ENCODE measurements at places on chromosomes 6 and 20.

DNA sequence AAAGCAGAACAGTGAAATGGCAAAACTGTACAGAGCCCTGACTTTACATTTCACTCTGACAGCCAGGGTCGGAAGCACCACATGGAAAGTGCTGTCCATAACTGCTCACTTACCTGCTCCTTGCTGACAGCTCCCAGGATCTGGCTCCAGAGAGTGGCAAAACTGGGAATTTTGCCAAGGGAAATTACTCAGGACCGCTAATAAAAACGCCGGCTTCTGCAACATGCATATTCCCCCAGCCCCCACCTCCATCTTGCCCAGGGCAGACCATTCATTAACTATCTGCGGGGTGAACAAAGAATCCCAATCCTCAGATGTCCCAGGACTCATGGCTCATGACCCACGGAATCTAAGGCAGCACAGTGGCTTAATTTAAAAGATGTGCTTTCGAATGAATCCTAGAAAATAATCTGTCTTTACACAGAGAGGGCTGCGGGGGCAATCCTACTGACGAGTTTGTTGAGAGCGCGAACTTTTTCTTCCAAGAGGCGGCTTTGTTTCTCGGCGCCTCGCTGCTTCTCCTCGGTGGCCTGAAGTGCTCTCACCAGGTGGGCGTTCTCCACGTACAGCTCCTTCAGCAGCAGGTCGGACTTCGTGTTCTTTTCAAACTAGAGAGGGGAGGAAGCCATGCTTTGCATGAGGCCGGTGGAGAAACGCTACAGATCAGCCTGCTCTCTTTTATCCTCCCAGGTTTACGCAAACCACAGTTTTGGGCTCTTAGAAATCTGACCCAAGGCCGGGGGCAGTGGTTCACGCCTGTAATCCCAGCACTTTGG lies 45.8 kb downstream of the GINS1 start:
- no peak for DNase-seq

DNA sequence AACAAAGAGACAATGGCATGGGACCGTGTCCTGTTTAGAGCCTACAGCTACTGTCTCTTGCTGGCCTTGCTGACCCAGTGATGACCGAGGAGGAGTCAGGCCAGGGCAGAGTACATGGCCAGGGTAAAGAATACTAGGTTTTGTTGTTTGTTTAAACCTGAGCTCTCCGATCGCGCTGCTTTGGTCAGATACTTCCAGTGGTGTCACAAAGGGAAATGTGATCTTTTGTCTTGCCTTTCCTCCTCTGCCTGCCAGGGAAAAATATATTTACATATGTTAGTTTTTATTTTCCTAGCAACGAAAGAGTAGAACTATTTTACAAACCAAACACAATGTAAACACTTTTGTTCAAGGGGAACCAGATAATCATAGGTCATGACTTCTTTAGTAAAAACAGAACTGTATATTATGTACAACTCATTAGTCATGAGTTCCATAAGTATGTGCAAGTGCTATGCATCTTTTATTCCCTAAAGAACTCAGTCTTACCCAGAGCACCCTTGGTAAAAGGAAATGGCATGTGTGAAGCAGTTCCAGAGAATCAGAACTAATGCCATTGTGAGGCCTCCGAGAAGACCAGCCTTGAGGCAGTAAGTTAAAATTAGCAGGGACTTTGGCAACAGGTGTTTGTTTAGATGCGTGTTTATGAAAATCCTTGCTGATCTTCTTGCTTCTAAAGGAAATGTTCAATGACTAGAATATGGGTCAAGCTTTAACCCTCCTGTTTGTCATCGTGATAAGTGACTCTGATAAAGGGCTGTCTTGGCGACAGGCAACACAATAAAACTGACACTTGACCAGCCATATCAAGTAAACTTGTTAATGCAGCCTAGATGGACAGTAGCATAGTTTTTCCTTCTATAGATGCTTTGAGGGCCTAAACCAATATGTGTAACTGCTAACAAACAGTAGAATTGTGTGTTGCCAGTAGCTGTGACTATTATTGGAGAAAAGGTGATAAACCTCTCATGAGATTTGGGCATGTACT lies 204.6 kb downstream of the NKAIN2 start:
- no peak for DNase-seq

DNA sequence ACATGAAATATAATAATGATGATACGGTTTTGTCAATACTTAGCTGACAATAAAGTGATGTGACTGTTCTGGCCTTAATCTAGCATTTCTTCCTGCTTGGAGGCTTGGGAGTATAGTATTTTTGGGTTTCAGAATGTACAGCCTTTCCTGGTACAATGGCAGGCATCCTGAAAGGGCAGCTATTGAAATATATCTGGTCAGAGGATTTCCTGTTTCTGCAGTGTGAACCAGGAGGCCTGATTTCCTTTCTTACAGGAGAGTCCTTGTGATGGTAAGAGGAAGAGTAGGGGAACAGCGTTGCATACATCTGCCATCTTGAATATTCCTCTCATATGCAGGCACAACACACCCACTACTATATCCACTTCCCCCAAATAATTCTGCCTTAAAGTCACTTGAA lies 93.7 kb downstream of the MYO6 start:
- no peak for DNase-seq

DNA sequence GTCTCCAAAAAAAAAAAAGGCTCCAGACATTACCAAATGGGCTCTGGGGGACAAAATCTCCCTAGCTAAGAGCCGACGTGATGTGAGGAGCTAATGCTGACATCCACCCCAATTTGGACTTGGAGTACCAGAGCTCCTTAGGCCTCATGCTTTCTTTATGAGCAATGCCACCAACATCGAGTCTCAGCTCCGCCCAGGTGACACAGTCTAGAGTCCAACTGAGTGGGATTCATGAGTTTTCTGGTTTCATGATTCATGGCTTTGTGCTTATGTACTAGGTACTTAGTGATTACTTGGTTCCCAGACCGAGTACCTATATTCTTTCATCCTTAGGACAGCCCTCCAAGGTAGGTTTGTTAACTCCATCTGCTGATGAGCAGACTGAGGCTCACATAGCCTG lies 4.4 kb downstream of the ANKRD60 start:
- DNase-seq, result no peak

- no peak for DNase-seq
Measured at GRCh38 chr6:93496548-93496947, 77.2 kb upstream of the EPHA7 start.

- no peak for DNase-seq
Measured at GRCh38 chr20:20691477-20692235, 20.8 kb downstream of the RALGAPA2 start.

DNA sequence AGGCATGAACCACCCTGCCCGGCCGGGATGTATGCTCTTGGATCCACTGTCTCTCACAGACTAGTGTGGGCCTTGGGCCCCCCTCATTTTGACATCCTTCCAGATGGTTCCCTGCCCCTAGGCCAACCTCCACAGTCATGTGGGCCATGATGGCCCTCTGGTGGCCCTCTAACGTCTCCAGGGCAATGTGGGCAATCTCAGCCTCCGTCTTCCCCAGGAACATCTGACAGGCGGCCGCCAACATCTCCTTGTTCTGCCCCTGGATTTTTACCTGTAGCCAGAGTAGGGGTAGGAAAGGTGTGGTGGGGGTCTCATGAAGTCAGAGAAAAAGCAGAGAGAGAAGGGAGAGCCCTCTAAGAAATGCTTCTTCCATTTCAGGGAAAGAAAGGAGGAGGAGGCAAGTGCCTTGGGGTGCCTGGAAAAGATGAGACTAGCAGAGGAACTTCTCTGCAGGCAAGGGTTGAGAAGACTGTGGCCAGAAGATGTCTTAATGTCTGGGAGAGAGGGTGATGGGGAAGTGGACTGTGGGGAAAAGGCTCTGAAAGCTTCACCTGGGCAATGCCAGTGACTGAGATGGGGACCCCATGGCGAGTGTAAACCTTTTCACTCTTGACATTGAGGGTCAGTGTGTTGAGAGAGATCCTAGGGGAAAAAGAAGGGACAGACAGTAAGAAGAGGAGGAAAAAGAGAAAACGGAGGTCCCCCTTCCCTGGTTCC lies 1.3 kb downstream of the FLOT1 start:
- no peak for DNase-seq

DNA sequence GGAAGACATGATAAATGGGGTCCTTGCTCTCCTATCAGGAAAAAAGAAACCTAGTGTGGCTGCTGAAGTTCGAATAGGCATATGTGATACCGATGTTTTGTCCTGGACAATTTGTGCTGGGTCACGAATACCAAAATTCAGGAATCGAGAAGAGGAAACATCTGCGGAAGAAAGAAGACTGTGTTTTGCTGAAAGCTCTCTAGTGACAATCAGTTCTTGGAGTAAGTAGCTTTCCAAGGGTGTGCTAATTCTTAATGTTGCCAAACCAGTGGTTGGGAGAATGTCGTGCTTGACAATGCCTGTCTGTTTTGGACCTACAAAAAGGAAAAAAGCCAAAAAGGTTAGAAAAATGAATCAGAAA lies 956.1 kb downstream of the PHF3 start:
- no peak for DNase-seq

Data from effector CD8-positive, alpha-beta T cell (primary cell).